ENCODE measurements at places on chromosomes 5 and 9.
A peak's percentile ranks its signal among the peaks of the same experiment; 100 is the strongest.

DNA sequence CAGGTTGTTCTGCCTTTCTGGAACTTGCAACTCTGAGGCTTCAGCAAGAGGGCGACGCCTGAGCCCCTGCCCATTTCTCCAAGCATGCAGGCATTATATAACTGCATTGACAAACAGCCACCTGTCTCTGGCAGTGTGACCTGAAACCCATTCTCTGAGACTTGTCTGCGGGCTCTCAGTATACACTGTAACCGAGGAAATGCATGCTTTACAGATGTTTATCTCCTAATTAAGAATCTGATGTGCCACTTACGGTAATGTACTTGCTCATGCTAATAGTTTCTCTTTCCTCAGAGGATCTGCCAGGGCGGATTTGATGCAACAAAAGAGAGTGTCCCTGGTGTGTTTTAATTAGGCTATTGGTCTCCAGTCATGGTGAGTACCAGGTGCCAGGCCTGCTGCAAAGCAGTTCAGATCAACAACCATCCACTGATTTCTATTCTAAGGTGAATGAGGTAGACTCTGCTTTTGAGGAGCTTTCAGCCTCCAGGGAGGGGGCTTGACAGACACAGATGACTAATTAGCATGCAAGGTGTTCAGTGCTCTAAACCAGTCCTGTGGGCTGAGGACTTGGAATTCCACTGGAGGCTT, 593.7 kb upstream of the KLF4 start:
- no peak for DNase-seq

DNA sequence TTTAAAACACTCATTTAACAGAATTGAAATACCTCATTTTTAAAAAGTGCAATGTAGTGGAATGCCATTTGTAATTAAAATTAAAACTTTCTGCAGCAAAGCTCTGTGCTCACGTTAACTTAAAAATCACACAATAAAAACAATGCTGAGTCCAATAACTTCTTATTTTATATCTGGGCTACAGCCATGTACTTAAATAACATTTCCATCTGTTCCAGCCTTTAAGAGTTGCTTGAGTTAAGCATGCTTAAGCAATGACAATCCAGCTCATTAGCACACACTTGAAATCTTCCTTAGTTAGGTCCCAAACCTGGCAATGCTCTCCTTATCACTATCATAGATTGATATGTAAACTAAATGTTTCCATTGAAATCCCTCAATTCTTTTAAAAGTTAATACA, 132.3 kb upstream of the CDH12 start:
- no peak for DNase-seq

- DNase-seq, result no peak
These were observed 6.3 kb upstream of the IL12B start for GRCh38 chr5:159336586-159336985.

DNA sequence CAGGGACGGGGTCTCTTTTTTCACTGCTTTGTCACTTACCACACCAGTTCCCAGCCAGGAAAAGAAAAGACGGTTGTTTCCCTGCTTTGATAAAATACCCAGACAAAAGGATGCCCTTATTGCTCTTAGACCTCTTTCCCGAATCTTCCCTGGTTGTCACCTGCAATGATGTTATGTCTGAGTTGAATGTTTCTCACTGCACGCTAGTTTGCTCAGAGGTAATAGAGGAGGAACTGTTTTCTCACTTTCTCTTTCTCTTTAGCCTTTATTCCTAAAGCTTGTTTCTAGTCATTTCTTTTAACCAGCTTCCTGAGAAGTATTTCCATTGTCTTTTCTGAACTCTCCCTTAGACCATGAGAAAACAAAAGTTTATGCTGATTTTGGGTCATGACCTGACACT, 32.9 kb downstream of the ACER2 start:
- no peak for DNase-seq

DNA sequence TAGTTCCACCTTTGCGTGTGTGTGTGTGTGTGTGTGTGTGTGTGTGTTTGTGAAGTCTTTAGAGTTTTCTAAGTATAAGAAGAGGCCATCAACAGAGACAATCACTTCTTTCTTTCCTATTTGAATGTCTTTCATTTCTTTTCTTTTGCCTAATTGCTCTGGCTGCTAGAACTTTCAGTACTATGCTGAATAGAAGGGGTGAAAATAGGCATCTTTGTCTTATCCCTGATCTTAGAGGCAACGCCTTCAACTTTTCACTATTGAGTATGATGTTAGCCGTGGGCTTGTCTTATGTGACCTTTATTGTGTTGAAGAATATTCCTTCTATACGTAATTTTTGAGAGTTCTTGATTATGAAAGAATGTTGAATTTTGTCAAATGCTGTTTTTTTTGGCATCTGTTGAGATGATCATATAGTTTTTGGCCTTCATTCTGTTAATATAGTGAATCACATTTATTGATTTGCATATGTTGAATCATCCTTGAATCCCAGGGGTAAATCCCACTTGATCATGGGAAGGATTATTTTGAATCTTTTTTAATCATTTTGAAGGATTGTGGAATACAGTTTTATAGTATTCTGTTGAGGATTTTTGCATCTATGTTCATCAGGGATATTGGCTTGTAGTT, 134.8 kb upstream of the CD180 start:
- DNase-seq, result no peak

DNA sequence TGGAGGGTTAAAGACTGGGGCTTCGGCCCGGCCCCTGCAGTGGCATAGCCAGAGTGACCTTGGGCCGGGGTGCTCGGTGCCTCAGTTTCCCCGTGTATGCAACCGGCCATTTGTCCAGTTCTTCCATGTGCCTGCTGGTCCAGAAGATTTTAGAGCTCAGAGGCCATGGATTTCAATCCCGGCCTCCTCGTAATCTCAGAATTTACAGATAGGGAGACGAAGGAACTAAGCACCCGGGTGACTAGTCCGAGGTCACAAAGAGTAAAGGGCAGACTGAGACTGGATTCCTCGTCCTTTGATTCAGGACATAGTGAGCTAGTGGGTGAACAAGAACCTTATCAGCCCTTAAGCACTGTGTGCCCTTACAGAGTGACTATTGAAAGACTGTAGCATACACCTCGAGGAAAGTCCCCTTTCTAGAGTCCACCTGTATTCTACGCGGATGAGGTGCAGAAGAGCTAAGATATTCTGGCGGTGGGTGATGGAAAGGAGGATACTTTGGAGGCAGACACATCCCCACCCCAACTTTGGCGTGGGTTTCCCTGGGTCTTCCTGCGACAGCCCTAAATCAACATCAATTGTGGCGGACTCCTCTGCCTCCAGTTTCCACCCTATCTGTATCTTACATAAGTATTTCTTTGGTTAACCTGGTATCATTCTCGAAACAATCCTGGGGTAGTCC, 597 bp downstream of the SLC31A1 start:
- DNase-seq, result no peak

- no peak for DNase-seq
These were observed 373.5 kb downstream of the KIAA0825 start for GRCh38 chr5:94244921-94245320.

DNA sequence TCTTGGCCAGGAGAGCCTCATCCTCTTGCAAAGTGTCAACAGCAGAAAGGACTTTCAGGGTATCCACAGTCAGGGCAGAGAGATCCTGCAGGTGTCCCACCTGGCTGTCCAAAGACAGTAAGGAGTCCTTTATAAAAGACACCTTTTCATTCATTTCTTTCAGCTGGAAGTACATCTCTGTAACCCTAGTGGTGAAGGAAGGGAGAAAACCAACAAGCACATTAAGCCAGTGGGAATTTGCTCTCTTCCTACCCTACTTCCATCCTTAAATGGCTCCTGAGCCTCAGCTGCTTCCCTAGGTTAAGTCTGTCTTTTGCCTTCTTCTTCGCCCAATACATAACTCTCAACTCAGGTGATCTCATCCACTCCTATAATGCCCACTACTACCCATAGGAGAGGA, 124.8 kb downstream of the TRPM6 start:
- DNase-seq, result no peak

DNA sequence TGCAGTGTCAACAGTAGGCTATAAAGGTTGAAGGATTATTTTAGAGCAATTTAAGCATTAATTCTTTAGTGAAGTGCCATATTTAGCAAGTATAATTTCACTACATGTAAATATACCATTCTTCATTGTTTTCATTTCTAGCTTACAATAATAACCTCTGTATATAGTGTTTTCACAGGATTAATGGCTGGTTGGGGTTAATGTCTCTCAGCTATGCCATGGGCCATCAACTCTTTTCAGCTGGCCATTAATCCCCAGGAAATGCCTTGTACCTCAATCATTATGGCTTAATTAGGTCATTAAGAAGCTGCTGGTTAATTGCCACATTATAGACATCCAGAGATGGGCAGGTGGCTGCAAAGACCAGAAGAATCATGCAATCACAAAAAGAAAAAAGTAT, 715.1 kb downstream of the MAT2B start:
- no peak for DNase-seq

DNA sequence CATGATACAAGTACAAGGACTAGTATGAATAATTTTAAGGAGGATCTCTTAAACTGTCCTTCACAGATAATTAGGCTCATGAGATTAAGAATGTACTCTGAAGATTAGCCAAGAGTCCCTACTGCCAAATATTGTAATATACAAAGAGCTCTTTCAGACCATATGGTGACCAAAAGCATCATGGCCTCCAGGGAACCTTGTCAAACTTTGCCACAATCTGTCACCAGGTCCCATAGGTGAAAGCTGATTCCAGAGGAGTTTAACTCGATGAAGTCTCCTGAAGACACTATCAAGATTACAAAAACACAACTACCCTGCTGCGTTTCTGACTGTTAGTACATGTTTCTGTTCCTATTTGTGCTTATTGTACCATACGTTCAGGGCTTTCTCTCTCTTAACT, 395.4 kb upstream of the ITGA1 start:
- DNase-seq, result no peak

GRCh38 chr9:87766697-87767096, 40.8 kb downstream of the CTSL start:
- DNase-seq, result no peak

- DNase-seq, result no peak
These were observed 19.8 kb upstream of the IFNK start for GRCh38 chr9:27504259-27504658.

DNA sequence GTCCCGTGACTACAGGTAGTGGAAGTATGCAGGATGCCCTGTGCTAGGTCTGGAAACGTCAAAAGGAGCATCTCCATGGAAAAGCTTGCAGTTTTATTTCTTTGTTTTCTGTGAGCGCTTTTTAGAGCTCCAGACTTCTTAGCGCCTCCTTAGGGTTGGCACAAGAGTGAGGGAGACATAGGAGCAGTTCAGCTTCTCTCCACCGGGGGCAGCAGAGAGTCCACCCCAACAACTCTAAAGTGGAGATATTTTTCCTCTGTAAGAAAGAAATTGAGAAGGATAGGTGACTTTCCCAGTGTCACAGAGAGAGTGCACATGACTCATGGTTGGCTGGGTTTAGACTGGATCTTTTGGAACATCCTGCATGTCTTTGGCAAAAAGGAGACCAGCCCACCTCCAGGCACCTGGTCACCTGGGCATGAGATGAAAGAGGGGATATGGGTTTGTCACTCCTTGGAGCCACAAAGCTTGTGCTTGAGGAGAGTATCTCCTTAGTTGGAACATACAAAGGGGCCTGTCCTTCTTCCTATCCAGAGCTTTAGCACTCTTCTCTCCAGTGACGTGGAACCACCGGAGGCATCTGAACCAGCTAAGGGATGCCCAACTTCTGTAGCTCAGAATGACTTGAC, 637.7 kb downstream of the SEMA5A start:
- peak; percentile 69 for DNase-seq

DNA sequence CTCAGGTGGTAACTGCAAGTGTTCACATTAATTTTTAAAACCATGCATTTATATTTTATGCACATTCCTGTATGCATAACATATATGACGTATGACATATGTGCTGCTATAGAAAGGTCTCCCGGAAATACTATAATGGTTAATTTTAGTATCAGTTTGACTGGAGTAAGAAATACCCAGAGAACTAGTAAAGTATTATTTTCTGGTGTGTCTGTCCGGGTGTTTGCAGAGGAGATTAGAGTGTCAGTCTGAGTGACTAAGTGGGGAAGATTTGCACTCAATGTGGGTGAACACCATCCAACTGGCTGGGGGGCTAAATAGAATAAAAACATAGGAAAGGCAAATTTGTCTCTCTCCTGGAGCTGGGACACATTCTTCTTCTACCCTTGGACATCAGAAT, 26.9 kb downstream of the UIMC1 start:
- DNase-seq, result no peak

DNA sequence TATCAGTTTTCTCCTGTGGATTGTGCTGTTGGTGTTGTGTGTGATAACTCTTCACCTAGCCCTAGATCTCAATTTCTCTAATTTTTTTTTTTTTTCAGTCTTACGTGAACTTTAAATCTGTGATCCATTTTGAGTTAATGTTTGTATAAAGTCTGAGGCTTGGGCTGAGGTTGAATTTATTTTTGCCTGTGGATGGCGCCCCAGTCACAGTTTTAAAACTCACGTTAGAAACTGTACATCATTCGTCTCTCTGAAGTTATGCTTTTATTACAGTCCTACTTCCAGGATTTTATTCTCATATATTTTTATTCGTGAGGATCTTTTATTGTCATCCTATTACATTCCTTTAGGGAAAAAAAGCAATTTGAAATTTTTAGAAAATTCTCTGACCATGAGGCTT, 103.1 kb downstream of the EHMT1 start:
- no peak for DNase-seq

DNA sequence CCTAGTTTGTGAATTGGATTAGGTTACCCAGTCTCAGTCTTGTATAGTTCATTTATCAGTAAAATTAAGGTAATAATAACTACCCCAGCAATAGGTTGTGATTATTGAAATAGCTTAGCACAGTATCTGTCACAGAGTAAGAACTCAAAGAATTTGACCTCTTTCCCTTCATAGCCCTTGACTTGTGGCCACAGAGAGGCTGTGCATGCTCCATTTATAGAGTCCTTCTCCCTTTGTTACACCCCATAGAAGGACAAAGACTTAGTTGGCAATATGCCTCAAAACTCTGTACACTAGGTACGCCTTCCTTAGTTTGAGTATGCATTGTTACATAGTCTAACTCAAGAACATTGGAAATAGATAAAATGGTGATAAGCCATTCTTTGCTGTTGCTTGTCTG, 257.2 kb downstream of the KCTD16 start:
- peak; percentile 5 for DNase-seq

- peak; percentile 18 for DNase-seq
These were observed at the start of gene PCDHB14 for GRCh38 chr5:141223112-141223783. TSS of gene PCDHB14 (plus strand) at chr5:141223343. CDS start at chr5:141223506, 163 bp downstream.

DNA sequence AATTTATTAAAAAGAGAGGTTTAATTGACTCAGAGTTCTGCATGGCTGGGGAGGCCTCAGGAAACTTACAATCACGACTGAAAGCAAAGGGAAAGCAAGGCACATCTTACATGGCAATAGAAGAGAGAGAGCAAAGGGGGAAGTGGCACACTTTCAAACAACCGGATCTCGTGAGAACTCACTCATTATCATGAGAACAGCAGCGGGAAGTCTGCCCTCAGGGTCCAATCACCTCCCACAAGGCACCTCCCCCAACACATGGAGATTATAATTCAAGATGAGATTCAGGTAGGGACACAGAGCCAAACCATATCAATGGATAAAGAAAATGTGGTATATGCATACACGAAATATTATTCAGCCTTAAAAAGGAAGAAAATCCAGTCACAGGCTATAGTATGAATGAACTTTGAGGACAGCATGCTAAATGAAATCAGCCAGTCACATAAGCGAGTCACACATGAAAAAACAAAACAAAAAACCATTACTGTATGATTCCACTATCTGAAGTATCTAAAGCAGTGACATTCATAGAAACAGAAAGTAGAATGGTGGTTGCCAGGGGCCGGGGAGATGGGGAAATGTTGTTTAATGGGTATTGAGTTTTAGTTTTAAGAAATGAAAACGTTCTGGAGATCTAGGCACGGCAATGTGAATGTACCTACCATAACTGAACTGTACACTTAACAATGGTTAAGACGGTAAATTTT, 83.4 kb upstream of the PCA3 start:
- no peak for DNase-seq
